ENCODE measurements at places on chromosomes 1 and 21. TPM values are rescaled to one million over a fixed set of nuclear protein-coding genes. Genes with fewer than 3 reads are reported as not detected.

The NEK2 gene
- 26.7 TPM for total RNA-seq

The CIART gene
- 4.3 TPM for total RNA-seq

The PTGS2 gene
- total RNA-seq = not detected

The KRTAP19-3 gene
- not detected for total RNA-seq

The TTC22 gene
- 10.2 TPM for total RNA-seq

The OR2L5 gene
- not detected for total RNA-seq

The PRAMEF17 gene
- total RNA-seq = not detected

The OPRD1 gene
- total RNA-seq = not detected

The CSF3R gene
- 0.25 TPM for total RNA-seq

The UBASH3A gene
- 71.5 TPM for total RNA-seq

The CMPK1 gene
- 99.5 TPM for total RNA-seq

The SYT2 gene
- not detected for total RNA-seq

The PADI4 gene
- total RNA-seq = 0.71 TPM

The GJA4 gene
- not detected for total RNA-seq

The UTS2 gene
- total RNA-seq = not detected

The CD55 gene
- 132 TPM for total RNA-seq

The OPTC gene
- not detected for total RNA-seq

The CITED4 gene
- 12.4 TPM for total RNA-seq

The TRIM67 gene
- not detected for total RNA-seq

The GSTM2 gene
- 22.6 TPM for total RNA-seq

The HOOK1 gene
- total RNA-seq = 15.3 TPM

The REN gene
- total RNA-seq = not detected

The TYW3 gene
- total RNA-seq = 20.2 TPM

The RIPK4 gene
- total RNA-seq = not detected

The INSRR gene
- total RNA-seq = 0.05 TPM

The SLC22A15 gene
- 0.58 TPM for total RNA-seq

The STIL gene
- 33.2 TPM for total RNA-seq

The ESRRG gene
- total RNA-seq = not detected

The TDRD5 gene
- total RNA-seq = not detected

The TFF3 gene
- total RNA-seq = not detected

The ALDH4A1 gene
- total RNA-seq = 4.5 TPM

The MYOC gene
- not detected for total RNA-seq

The COA6 gene
- 34.1 TPM for total RNA-seq

The FALEC gene
- not detected for total RNA-seq

The CRYZL1 gene
- 38.1 TPM for total RNA-seq
